ENCODE measurements at places on chromosomes 7 and 10. TPM values are rescaled to one million over a fixed set of nuclear protein-coding genes. Genes with fewer than 3 reads are reported as not detected.

The DYDC2 gene
- not detected for total RNA-seq

The TLL2 gene
- total RNA-seq: 7.6 TPM

The RGR gene
- not detected for total RNA-seq

The ANXA11 gene
- total RNA-seq: 102 TPM

The STAG3 gene
- 0.36 TPM for total RNA-seq

The SEMA3D gene
- 17.7 TPM for total RNA-seq

The STOX1 gene
- total RNA-seq: 0.12 TPM

The FAM24B gene
- total RNA-seq: 1.9 TPM

The POLR2J gene
- total RNA-seq: 36.9 TPM

The GPR15LG gene
- total RNA-seq: not detected

The ADAM22 gene
- 1.5 TPM for total RNA-seq

The PLXDC2 gene
- total RNA-seq: 44.5 TPM

The SYCE1 gene
- total RNA-seq: not detected
